ENCODE measurements at places on chromosomes 6 and 20.

DNA sequence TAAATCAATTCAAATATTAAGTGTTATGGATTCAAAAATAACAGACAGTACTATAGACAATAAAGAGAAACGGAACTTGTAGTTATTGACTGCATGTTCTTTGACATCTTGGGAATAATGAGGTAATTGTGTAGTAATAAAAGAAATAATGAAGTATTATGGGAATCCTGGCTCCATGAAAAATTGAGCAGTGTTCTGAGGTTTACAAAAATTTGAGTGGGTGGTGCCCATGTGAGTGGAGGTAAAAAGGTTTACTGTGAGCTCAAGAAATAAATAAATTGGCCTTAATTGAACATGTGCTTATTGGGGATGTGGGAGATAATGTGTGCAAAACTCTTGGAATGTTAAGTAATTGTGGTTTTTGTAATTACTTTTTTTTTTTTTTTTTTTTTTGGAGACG, 1013.7 kb upstream of the GJE1 start:
- no peak for DNase-seq

DNA sequence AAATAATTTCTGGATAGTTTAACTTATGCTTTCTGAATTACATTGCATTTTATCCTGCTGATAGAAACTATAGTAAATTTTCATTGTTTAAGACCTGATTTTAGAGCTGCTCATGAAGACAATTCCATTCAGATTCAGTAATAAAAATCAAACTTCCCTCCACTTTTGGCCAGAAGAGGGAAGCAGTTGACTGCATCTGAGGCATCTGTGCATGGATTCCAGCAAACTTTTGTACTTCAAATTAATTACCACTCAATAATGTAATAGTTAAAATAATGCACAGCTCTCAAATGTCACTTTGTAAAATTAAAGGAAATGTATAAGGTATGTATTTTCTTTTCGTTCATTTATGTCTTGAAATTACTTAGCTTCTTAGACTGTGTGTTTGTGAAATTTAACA, 64.2 kb upstream of the SLC35B3 start:
- no peak for DNase-seq

GRCh38 chr6:111430605-111431376, 52.2 kb downstream of the REV3L start:
- no peak for DNase-seq

DNA sequence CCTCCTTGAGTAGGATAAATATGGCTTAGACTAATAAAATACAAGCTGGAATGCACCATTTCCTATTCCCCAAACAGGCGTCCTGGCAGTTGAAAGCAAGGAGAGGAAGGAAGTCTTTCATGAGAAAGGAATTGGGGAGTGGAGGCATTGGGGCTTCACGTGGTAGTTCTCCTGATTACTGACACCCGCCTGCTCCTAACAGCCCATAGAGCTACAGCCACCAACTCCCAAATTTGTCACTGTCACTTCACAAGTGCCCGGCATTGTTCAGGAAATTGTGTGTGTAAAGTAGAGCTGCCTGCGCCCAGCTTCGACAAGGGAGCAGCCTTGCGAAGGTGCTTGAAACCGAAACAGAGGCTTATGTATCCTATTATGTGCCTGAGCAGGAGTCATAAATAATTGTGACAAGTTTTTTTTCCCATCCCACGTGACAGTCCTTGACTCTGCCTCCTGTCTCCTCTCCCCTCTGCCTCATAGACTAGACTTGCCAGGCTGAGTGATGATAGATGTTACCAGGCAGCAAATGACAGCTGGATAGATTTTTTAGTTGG, 301.7 kb upstream of the ZFP64 start:
- no peak for DNase-seq

GRCh38 chr20:24350923-24351368, 118.5 kb upstream of the SYNDIG1 start:
- DNase-seq, result no peak

GRCh38 chr6:29563435-29563965, 4.0 kb upstream of the UBD start:
- DNase-seq, result no peak

GRCh38 chr6:136846046-136846445, 23.7 kb downstream of the PEX7 start:
- no peak for DNase-seq

DNA sequence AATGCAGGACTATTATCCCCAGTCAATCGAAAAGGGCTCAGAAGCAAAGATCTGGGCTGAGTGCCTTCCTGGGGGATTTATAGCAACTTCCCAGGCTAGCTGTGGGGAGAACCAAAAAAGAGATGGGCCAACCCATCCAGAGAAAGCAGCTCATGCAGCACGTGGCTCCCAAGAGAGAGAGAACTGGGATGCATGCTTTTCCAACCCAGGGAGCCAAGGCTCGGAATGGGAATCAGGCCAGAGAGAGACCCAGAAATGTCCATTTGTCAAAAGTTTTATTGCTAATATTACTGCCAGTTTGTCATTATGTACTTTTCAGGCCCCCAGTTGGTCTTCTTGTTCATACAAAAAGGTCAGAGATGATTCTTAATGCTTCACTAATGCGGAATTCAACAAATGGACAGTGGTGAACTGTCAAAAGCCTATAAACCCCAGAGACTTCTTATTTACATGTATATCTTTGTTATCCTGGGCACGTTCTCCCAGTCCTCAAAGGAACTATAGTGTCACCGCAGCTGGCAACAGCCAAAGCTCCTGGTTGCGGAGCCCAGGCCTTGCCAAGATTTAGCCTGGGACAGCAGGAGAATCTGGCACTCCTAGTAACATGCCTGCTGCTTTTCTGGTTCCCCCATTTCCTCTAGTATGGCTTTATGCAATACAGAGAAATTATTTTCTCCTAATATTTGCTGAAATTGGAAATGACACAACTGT, 139.1 kb upstream of the POU3F2 start:
- DNase-seq, result no peak

GRCh38 chr6:84882768-84883766, 118.7 kb upstream of the TBX18 start:
- DNase-seq, result no peak

DNA sequence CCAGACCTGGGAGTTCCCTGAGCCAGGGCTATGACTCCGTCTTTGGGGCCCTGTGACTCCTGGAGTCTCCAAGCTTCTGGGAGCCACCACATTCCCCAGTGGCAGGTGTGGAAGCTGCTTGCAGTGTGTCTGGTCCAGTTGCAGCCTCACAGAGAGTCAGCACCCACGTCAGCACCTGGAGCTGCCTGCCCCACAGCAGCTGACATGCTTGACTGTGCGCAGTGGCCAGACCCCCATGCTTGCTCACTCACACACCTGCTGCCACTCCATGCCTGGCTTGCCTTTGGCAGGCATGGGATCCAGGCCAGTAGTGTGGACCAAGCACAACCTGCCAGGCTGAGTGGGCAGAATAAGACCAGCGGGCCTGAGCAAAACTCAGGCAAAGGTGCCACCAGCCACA, 31.0 kb upstream of the ASIP start:
- DNase-seq, result no peak

DNA sequence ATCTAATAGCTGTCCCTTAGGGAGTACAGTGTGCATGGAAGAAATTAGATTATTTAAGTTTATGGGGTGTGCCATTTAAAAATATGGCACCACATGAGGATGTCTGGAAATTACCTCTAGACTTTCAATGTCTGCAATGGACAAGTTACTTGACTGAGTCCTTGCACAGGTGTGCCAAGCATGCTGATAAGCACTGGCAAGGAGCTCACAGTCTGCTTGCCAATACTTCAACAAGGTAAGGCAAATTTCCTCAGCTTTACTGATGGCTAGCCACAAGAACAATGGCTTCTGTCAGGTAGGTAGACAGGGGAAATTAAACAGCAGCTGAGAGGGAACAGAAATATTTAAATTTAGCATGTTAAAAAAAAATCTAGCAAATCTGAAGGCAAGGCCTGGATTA, 91.1 kb upstream of the TRAF3IP2 start:
- no peak for DNase-seq

GRCh38 chr6:167759912-167760311, 66.8 kb upstream of the AFDN start:
- no peak for DNase-seq

Measured in CD8-positive, alpha-beta T cell (primary cell).